ENCODE measurements at places on chromosomes 7 and 10.

DNA sequence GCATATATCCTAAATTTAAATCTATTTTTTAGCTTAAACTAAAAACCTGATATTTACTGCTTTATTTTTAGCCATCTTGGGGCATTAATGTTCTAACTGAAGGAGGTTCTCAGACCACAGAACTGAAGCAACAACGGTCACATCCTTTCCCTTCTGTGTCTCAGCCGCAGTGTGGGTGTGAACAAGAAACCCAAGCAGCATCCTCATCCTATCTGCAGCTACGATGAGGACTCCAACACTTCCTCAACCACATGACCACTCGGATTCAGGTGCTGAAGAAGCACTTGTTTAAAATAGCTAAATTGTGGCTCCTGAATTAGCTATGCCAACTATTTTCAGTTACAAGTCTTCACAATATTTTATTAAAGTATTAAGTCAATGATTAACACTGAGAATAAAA, 5.3 kb downstream of the ESYT2 start:
- DNase-seq: no peak

- peak; percentile 27 for DNase-seq
These were observed 238.5 kb downstream of the PHF14 start for GRCh38 chr7:11212080-11212711.

- peak; percentile 97 for DNase-seq
These were observed 686 bp upstream of the MIOS start for GRCh38 chr7:7565746-7566650.

- no peak for DNase-seq
These were observed 57.1 kb downstream of the TBXAS1 start for GRCh38 chr7:139886206-139886605.

GRCh38 chr10:126130271-126130710, 233.9 kb downstream of the FANK1 start:
- peak; percentile 41 for DNase-seq

DNA sequence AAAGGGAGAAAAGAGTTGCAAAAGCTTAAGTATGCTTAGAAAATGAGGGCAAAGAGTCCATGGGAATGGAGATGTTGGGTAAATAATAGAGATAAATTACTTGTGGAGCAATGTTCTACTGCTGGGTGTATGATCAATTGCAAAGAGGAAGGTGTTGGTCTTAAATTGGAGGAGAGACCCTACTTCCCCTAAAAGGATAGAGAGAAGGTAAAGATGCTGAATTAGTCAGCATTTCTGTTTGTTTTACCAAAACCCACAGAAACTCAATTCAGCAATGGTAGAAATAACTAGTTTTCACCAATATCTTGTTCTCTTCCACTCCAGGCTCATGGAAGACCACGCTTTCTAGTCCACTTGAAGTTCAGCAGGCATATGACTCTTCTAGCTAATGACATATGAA, 32.1 kb downstream of the ASB4 start:
- no peak for DNase-seq

- peak; percentile 93 for DNase-seq
These were observed 652 bp downstream of the KAZALD1 start for GRCh38 chr10:101062232-101063049.

- DNase-seq: peak; percentile 16
These were observed 84.3 kb upstream of the INSIG1 start for GRCh38 chr7:155213385-155213784.

DNA sequence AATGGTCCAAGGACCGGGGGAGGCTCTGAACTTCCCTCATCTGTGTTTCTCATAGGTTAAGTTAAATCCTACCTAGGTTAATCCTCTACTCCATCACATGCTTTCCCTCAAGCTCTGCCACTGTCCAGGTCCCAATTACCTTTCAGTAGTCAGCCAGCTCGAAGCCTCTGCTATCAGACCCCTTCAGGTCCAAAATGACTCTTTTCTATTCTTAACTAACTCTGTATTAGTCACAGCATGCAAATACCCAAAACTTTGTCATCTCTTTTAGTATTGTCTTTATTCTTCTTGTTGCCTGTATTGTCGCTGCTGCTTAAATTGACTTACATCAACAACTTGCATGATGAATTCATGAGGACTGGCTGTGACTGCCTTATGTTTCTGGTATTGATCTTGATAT, 15.3 kb downstream of the PPP1R17 start:
- DNase-seq: no peak

- no peak for DNase-seq
These were observed 146.9 kb upstream of the RAB11FIP2 start for GRCh38 chr10:118193642-118194041.

GRCh38 chr7:76327610-76328009, 25.1 kb downstream of the HSPB1 start:
- no peak for DNase-seq

GRCh38 chr7:156906200-156906649, 13.2 kb upstream of the LMBR1 start:
- DNase-seq: no peak

DNA sequence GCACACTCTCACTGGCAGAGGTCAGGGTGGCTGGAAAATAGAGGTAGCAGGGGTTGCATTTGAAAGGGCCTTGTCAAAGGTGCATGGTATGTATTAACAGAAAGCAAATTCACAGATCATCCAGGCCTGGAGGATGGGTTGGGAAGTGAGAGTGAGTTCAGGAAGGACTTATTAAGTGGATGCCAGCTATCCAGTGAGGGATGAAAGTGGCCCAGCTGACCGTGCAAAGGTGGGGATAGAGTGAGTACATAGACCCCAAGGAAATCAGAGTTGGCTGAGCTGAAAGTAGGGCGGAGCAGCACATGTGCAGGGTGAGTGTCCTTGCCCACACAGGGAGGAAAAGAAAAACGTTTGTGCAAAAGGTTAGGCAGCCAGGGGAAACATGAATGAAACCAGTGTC, 58.1 kb downstream of the HECW1 start:
- DNase-seq: no peak

DNA sequence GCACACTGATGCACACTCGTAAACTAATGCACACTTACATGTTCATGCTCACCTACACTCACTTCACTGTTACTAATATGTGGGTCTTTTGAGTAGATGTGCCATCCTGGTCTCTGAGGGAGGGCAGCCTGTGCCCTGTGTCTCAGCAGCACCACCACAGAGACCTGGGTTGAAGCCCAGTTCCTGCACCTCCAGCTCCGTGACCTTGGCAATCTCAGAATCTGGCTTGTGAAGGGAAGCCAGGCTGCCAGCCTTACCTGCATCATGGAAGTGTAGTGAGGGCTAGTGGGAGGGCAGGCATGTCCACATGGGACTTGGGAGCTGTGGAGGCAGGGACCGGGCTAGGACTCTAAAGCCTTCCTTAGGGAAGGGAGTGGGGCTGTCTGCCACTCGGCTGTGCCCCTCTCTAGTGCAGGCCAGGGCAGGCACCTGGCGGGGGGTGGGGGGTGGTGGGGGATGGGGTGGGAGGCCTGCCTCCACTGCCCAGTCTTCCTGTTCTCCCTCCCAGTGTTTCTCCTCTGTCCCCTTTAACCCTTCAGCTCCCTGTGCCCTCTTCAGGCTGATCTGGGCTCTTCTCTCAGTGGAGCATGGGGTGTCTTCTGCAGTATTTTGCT, 8.1 kb downstream of the ADCY1 start:
- DNase-seq: no peak

DNA sequence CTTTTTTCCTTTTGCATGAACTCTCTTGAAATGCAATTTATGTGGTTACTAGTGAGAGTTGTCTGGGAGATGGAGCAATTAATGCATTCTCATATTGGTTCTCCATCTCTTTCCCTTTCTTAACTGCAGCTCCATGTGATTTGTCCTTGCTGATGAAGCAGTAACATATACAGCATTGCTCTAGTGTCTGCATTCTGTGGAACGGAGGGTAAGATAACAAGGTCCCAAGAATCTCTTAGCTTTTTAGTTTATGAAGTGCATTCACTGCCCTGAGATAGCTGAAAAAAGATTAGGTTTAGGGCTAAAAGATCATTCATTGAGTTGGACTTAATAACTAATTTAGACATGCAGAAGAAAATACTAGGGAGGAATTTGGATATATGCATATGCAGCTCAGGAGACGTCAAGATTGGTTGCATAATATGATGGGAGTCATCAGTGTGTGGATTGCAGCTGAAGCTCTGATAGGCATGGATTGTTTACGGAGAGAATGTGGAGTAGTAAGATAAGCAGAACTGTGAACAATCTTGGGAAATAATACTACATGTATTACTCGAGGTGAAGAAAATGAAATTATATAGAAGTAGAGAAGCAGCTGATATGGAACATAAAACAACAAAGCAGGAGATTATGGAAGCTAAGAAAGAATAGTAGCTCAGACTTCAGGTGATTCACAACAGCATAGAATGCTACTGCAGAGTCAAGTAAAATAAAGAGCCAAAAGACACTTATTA, 404.7 kb downstream of the ARL4A start:
- no peak for DNase-seq

GRCh38 chr10:101895781-101896180, 52.2 kb upstream of the KCNIP2 start:
- no peak for DNase-seq

GRCh38 chr10:31090894-31091607, 59.4 kb upstream of the ZNF438 start:
- no peak for DNase-seq

- no peak for DNase-seq
These were observed 119.7 kb upstream of the SORCS1 start for GRCh38 chr10:107284187-107284586.

GRCh38 chr7:155360495-155361345, 63.0 kb downstream of the INSIG1 start:
- no peak for DNase-seq

- DNase-seq: no peak
These were observed 26.3 kb downstream of the CPXM2 start for GRCh38 chr10:123865350-123865749.

GRCh38 chr10:132064082-132064755, 1.5 kb upstream of the JAKMIP3 start:
- no peak for DNase-seq

DNA sequence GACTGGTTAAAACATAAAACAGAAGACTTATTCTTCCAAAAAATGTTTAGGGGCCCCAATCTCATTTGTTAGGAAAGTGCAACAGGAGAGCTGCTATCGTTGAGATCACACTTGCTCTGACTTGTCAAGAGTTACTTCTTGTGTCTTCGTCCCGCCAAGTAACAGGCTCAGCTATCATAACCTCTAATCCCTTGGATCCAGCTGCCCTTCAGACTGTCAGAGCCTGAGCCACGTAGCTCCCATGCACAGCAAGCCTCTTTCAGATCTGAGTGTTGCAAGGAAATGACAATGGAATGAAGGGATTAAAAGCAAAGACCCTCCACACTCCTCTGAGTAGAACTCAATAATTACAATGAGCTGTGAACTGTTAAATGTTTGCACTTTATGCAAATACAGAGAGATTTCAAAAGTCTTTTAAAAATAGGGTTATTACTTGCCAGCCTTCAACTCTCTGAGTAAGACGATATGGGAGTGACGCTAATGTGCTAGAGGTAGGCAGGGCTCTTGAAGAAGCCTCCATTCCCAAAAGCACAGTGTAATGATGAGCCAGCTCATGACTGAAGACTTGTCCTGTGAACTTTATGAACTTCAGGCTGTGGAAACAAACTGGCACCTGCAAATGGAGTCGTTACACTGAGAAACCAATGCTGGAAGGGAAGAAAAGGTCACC, 28.4 kb upstream of the CDK13 start:
- DNase-seq: peak; percentile 15

GRCh38 chr10:129161150-129161549, 305.9 kb upstream of the MGMT start:
- DNase-seq: peak; percentile 71

DNA sequence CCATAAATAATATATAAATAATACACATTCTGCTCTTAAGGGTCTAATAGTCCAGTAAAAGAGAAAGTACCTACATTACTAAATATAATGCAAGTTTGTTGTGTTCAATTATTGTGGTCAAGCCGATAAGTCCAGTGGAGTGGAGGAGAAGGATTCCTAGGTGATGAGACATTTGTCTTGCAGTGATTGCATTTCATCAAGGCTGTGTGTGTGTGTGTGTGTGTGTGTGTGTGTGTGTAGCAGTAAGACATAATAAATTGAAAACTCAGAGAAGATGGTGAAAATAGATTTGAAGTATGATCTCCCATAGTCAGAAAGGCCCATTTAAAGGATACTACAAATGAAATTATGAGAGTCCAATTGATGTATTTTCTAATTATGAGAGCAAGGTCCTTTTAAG, 192.5 kb upstream of the SEMA3C start:
- no peak for DNase-seq

DNA sequence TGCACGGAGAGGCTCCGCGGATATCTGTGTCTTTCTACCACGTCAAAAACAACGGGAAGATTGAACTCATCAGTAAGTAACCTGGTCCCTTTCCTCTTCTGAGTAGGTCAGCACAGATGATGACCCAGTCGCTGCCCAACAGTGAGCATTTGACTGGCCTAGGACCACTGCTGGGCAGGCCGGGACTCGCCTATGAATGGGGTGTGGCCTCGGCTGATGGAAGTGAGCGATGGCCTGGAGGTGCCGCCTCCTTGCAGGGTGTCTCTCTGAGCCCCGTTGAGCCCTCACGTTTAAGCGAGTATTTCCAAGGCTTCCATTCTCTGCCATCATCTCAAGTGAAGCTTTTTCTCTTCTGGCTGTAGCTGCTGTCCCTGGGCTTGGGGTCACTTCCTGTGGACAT, 18.1 kb downstream of the EIF3B start:
- no peak for DNase-seq

DNA sequence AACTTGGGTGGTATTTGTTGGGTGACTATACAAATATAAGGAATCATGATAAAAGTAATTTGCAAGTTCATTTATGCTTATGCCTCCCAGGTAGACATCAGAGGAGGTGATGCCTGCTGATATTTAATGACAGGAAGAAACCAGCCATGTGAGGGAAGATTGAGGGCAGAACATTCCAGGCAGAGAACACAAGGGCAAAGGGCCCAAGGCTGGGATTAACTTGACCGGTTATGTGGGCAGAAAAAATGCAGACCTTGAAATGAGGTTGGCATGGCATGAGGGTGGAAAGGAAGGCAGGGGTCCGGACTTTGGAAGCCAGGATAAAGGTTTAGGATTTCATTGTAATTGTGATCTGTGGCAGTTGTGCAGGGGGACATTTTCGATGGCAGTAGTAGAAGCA, 68.0 kb upstream of the MTPN start:
- no peak for DNase-seq
